Activated CD4-positive, CD25-positive, alpha-beta regulatory T cell treated with anti-CD3 and anti-CD28 coated beads, Interleukin-2, amount 50 U/mL, for 24 hours (primary cell): ENCODE measurements at places on chromosomes 1 and 21.

- ATAC-seq = no peak
Observed at GRCh38 chr1:9298282-9298681, 5.6 kb downstream of the SPSB1 start.

- no peak for ATAC-seq
Observed at GRCh38 chr21:38041493-38041892, 125.2 kb upstream of the KCNJ6 start.

DNA sequence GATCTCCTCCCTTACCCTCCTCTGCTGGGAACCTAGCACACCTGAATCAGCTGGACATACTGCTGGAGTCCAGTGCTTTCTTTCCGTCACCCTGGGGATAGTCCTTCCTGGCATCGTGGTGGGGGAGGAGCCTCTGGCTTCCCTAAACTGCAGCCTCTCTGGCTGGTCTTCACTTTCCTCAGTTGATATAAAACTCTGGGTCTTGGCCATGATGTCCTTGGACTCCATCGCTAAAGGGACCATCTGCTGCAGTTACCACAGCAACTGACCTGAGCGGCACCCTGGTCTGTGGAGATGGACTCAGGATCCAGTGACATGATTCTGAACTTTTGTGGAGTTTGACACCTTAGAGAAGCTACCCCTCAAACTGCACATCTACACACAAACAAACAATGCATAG is 22.8 kb downstream of the PARS2 start:
- no peak for ATAC-seq

GRCh38 chr1:156399355-156400125 is 30.5 kb downstream of the RHBG start:
- ATAC-seq = no peak

GRCh38 chr1:2935751-2936390 is 85.4 kb upstream of the ACTRT2 start:
- ATAC-seq = no peak

DNA sequence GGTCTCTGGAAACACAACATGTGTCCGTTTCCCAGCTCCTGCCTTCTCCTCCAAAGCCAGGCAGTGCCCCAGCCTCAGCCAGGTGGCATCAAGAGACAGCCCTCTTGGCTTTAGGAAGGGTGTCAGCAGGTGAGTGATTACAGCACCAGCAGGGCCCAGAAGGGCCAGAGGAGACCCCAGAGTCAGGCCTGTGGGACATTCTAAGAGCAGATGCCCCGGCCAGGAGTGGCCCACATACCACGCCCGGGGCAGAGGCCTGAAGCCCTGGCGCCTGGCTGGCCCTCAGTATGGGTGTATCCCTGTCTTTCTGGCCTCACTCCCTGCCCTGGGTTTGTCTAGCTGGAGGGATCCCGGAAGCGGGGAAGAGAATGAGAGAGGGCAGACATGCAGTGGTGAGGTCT is 109.2 kb downstream of the CASZ1 start:
- ATAC-seq = no peak

DNA sequence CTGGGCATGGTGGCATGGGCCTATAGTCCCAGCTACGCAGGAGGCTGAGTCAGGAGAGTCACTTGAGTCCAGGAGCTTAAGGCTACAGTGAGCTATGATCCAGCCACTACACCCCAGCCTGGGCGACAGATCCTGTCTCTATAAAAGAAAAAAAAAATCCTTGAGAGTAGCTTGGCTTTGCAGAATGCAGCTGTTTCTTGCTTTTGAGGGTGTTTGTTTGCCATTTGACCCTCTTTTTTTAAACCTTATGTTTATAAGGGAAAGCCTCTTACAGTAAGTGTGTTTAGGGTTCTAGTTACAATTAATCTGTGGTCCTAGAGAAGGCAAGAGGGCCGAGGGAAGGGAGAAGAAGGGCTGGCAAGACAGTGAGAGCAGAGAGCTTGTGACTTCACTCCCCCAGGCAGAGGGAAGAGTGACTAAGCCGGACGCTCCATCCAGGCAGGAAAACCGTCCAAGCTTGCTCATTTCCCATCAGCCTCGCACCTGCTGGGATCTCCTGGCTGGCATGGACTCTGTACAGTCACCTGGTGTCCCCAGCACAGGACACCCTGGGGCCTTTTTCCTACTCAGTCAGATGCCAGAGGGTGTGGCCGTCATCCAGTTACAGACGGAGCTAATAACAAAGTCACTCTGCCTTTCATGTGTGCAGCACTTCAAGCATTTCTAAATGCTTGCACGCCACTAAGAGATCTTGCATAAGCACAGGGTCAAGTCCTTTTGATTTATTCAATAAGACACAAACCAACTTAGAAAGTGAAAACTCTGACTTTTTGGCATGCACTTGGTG is 55.5 kb upstream of the PSEN2 start:
- ATAC-seq = peak; percentile 25

DNA sequence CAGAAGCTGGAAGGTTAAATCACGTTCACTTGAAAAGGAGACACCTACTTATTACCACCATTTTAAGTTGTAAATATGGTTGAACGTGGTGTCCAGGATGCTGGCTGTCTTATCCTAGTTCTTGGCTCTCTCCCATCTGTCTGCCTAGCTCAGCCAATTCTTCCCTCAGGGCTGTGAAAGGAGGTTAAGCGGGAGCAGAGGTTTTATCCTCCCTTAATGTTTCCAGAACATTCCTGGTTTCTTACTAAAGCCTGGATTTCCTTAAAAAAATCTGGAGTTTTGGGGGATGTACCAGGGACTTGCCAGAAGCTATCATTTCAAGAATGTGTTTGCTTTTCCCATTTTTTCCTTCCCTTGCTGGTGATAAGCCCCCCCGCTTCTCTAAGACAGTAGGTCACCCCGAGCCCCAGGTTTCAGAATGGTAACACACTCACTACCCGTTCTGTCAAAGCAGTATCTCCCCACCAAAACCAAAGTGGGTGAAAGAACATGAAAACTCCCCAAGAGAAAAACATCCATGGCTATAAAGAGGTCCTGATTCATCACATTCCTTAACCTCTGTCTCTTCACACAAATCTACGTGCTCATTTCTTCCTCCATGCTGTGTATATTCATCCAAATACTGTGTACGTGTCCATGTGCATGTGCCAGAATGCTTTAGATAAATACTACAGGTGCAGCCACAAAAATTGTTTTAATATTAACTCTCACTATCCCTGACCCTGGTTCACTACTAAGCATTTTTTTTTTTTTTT is 114.7 kb downstream of the MAP3K21 start:
- ATAC-seq = no peak

GRCh38 chr1:79777481-79778219 is 771.1 kb upstream of the ADGRL4 start:
- peak; percentile 25 for ATAC-seq

DNA sequence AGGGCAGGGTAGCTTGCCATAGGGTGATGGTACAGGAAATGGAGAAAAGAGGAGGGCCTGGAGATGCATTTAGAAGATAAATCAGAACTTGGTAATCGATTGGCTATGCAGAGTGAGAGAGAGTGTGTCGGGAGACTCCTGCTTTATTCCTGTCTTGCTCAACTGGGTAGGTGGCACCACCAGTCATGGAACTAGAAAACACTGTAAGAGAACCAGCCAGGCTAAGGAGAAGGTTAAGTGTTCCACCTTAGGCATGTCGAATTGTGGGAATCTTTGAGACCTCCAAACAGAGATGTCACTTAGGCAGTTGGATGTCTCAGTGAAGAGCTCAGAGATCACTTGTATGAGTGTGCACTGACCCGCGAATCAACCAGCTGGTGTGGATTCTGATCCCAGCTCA is 28.7 kb upstream of the RD3 start:
- no peak for ATAC-seq
